ENCODE measurements at places on chromosomes 11 and 22.
A peak's percentile ranks its signal among the peaks of the same experiment; 100 is the strongest.

- no peak for DNase-seq
Measured at GRCh38 chr11:60944490-60945294, 7.3 kb downstream of the SLC15A3 start.

- DNase-seq, result peak; percentile 84
Measured at GRCh38 chr11:65560555-65561418, 2.6 kb upstream of the LTBP3 start.

GRCh38 chr11:123302751-123303195 lies 107.7 kb upstream of the CLMP start:
- DNase-seq, result no peak

- DNase-seq, result no peak
Measured at GRCh38 chr11:2899080-2899783, 13.7 kb upstream of the CDKN1C start.

DNA sequence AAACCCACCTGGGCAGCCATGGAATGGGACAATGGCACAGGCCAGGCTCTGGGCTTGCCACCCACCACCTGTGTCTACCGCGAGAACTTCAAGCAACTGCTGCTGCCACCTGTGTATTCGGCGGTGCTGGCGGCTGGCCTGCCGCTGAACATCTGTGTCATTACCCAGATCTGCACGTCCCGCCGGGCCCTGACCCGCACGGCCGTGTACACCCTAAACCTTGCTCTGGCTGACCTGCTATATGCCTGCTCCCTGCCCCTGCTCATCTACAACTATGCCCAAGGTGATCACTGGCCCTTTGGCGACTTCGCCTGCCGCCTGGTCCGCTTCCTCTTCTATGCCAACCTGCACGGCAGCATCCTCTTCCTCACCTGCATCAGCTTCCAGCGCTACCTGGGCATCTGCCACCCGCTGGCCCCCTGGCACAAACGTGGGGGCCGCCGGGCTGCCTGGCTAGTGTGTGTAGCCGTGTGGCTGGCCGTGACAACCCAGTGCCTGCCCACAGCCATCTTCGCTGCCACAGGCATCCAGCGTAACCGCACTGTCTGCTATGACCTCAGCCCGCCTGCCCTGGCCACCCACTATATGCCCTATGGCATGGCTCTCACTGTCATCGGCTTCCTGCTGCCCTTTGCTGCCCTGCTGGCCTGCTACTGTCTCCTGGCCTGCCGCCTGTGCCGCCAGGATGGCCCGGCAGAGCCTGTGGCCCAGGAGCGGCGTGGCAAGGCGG lies 11.4 kb upstream of the ARHGEF17 start:
- DNase-seq, result no peak

- DNase-seq, result peak; percentile 22
Measured at GRCh38 chr11:47616726-47617416, 22.7 kb upstream of the C1QTNF4 start.

DNA sequence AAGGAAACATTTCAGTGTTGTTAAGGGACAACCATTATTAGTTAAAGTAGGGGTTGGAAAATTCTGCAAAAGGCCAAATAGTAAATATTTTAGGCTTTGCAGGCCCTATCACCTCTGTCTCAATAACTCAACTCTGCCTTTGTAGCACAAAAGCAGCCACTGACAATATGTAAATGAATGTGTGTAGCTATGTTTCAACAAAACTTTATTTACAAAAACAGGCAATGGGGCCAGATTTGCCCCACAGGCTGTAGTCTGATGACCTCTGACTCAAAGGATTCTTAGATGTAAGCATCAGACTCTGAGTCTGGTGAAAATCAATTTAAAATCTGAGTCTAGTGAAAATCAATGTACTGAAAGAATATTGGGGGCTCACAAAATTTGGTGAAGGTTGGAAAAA lies 50.3 kb downstream of the PAK1 start:
- DNase-seq, result no peak

DNA sequence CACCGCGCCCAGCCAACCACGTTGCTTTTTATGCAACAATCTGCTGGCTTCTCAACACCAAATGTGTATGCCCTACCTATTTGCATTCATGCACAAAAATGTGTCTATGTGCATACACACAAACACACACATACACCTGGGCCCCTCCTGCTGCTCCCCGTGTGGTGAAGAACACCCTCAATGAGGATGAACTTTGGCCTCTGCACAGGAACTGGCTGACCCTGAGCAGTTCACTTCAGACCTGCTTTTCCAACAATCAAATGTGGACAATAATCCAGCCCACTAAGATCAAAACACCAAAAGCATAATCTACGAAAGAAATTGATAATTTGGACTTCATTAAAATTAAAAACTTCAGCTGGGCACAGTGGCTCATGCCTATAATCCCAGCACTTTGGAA lies 25.3 kb upstream of the SLC35C1 start:
- no peak for DNase-seq

DNA sequence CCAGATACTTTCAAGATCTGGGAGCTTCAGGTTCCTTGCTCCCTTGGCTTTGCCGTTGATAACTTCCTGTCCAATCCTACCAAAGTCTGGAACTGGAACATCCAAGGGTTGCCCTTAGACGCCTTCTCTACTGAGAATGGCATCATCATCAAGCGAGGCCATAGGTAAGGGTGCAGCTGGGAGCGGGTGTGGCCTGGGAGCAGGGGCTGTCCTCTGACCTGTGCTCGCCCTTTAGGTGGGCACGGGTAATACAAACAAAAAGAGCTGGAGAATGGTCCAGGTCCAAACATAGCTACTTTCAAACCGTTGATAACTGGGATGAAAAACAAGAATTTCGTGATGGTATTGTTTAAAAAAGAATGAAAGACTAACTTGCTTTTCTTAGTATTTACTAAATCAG lies 25.0 kb downstream of the CASP12 start:
- DNase-seq, result no peak

DNA sequence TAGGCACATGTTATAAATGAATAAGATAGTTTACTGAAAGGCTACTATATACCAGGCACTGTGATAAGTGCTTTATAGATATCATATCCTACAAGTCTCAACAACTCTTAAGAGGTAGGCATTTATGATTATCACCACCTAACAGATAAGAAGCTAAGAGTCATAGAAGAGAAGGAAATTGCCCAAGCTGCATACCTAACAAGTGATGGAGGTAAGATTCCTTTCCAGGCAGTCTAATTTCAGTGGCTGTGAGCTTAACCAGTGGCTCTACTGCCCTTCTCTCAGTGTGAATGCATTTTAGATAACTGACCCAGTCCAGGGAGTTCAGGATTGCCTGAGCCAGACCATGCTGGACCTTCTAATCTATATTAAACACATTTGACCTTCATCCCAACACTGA lies 39.2 kb downstream of the HEPHL1 start:
- no peak for DNase-seq

DNA sequence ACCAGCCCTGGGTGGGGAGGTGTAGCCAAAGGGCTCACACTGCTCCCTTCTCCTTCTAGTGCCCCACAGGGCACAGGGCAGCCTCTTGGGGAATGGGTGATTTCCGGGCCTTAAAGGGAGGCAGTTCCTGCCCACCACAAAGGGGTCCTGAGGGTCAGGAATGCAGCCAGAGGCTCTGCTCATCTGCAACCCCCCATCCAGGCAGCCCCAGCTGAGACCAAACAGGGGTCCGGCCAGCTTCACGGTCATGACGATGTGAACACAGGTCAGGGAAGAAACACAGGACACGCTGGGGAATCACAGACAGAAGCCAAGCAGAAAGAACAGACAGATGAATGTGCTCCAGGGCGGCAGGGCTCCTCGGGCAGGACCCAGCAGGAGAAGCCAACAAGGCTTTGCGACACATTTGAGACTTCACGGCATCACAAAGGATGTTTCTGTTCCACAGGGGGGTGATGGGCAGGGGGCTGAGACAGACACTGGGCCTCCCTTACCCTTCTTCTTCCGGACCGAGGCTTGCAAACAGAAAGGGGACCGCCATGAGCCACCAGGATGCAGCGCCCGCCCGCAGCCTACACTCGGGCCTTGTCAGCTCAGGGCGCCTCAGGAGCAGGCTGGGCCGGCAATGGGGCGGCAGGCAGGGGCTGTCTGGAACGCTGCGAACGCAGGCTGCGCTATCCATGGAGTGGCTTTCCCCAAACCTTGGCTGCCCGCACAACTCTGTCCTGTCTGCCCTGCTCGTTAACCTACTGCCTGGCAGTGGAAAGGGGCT lies 101.9 kb downstream of the CTTN start:
- no peak for DNase-seq

- DNase-seq, result no peak
Measured at GRCh38 chr11:75492181-75492820, 33.4 kb downstream of the GDPD5 start.

Data from Caki2 (cell line).